OCI-M1 (cell line): ENCODE measurements at places on chromosomes 2 and 18.
A peak's percentile ranks its signal among the peaks of the same experiment; 100 is the strongest.

DNA sequence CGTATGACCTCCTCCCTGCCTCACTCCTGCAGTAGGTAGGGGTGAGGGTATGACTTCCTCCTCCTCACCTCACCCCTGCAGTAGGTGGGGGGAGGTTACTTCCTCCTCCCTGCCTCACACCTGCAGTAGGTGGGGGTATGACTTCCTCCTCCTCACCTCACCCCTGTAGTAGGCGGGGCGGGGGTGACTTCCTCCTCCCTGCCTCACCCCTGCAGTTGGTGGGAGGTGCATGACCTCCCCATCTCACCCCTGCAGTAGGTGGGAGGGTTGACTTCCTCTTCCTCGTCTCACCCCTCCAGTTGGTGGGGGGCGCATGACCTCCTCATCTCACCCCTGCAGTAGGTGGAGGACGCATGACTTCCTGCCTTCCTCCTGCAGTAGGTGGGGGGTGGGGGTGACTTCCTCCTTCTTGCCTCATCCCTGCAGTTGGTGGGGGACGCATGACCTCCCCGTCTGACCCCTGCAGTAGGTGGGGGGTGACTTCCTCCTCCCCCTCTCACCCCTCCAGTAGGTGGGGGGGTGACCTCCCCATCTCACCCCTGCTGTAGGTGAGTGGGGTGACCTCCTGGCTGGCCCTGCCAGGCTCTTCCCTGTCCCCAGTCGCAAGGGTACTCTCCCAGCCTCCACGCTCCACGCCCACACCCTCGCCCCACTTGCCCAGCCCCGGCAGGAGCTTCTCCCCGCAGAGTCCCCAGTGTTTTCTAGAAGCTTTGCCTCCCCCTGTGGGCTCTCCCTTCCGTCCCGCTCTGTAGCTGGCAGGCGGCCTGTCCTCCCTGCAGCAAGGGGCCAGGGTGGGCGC, 39.3 kb downstream of the TSHZ1 start:
- DNase-seq, result peak; percentile 52

- peak; percentile 88 for DNase-seq
These were observed 71.2 kb upstream of the CNTNAP5 start for GRCh38 chr2:123953846-123954245.

- DNase-seq, result peak; percentile 36
These were observed 223.5 kb downstream of the HRH4 start for GRCh38 chr18:24683925-24684324.

GRCh38 chr2:26141145-26141769, 31.6 kb upstream of the GAREM2 start:
- no peak for DNase-seq

- DNase-seq, result no peak
These were observed 696.7 kb upstream of the SOX11 start for GRCh38 chr2:4995466-4995865.
